Aorta (tissue), 5 donors: ENCODE measurements at places on chromosomes 2 and 18. TPM values are rescaled to one million over a fixed set of nuclear protein-coding genes. Genes with fewer than 3 reads are reported as not detected.

The C2orf42 gene
- total RNA-seq, result 12.4 TPM

The FBXO48 gene
- 1.5 TPM for total RNA-seq

The DYNAP gene
- not detected for total RNA-seq

- no peak overlapping the region for H3K4me3 ChIP-seq
- no peaks in the 10 kb centered on the region for H3K4me1 ChIP-seq
- H3K36me3 ChIP-seq, result no peaks in the 10 kb centered on the region
Observed at GRCh38 chr2:48760826-48761225, 5.3 kb upstream of the LHCGR start.

DNA sequence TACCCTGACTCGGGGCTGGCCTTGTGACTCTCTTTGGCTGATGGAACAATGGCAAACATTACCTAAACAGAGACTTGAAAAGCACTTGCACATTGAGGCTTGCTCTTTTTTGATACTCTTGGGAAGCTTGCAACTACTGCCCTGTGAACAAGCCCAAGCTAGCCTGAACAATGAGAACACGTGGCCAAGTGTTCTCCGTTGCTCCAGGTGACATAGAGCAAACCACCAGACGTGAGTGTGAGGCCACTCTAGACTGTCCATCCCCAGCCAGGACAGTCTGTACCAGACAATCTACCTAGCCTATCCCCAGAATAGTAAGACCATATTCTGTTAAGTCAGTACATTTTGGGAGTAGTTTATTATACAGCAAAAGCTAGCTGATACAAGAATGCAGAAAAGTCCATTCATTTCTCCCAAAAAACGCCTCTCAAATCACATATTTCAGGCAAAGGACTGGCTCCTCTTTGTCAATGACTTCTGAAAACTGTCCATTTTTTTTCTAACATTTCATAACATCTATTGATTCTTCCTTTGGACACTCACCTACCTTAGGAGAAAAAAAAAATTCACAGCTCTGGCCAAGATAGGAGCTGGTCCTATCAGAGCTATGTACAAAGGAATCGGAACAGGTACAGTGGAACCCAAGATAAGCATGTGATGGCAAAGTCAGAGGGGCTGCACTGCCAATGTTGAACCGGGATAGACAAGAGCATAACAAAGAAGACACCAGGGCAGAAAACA is 142.1 kb upstream of the PKDCC start:
- no peaks in the 10 kb centered on the region for H3K4me1 ChIP-seq
- no peak for DNase-seq
- no peaks in the 10 kb centered on the region for H3K27me3 ChIP-seq
- no peak overlapping the region for H3K4me3 ChIP-seq
- no peak overlapping the region for H3K27ac ChIP-seq

DNA sequence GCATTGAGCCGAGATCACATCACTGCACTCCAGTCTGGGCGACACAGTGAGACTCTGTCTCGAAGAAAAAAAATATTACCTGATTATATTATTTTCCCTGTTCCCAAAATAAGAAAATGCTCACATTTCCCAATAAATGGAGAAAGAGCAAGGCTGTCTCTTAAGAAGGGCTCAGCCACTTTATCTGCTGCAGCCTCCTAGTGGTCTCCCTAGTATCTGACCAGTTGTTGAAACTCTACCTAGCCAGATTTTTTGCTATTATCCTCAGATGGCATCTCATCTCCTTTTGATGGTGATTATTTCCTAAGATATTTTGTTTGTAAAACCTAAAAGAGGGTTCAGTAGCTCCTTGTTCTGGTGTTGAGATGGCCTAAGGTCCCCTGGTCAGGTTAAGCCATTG is 114.3 kb downstream of the TPGS2 start:
- H3K4me3 ChIP-seq, result no peak overlapping the region
- H3K27ac ChIP-seq, result no peak overlapping the region
- no peaks in the 10 kb centered on the region for H3K27me3 ChIP-seq
- H3K36me3 ChIP-seq, result no peaks in the 10 kb centered on the region
- no peak for DNase-seq

GRCh38 chr2:97704989-97705388 is 8.4 kb upstream of the ZAP70 start:
- H3K4me3 ChIP-seq, result no peak overlapping the region
- DNase-seq, result no peak
- H3K27ac ChIP-seq, result no peak overlapping the region
- no peaks in the 10 kb centered on the region for H3K27me3 ChIP-seq

GRCh38 chr2:138219961-138220360 is 255.7 kb downstream of the HNMT start:
- no peaks in the 10 kb centered on the region for H3K4me1 ChIP-seq
- no peaks in the 10 kb centered on the region for H3K36me3 ChIP-seq
- DNase-seq, result no peak
- no peaks in the 10 kb centered on the region for H3K27me3 ChIP-seq

GRCh38 chr2:46388881-46389280 is 90.5 kb upstream of the TMEM247 start:
- DNase-seq, result no peak
- no peaks in the 10 kb centered on the region for H3K27me3 ChIP-seq
- no peak overlapping the region for H3K4me3 ChIP-seq
- H3K36me3 ChIP-seq, result no peaks in the 10 kb centered on the region
- H3K4me1 ChIP-seq, result no peaks in the 10 kb centered on the region

GRCh38 chr18:63261029-63261428 is 58.5 kb downstream of the BCL2 start:
- H3K27ac ChIP-seq, result no peak overlapping the region
- H3K36me3 ChIP-seq, result no peaks in the 10 kb centered on the region
- H3K27me3 ChIP-seq, result no peaks in the 10 kb centered on the region
- H3K4me1 ChIP-seq, result no peaks in the 10 kb centered on the region

- H3K27me3 ChIP-seq, result no peaks in the 10 kb centered on the region
- no peak overlapping the region for H3K4me3 ChIP-seq
- H3K36me3 ChIP-seq, result no peaks in the 10 kb centered on the region
- H3K4me1 ChIP-seq, result no peaks in the 10 kb centered on the region
- H3K27ac ChIP-seq, result no peak overlapping the region
Observed at GRCh38 chr2:164335947-164336346, 285.3 kb downstream of the GRB14 start.

DNA sequence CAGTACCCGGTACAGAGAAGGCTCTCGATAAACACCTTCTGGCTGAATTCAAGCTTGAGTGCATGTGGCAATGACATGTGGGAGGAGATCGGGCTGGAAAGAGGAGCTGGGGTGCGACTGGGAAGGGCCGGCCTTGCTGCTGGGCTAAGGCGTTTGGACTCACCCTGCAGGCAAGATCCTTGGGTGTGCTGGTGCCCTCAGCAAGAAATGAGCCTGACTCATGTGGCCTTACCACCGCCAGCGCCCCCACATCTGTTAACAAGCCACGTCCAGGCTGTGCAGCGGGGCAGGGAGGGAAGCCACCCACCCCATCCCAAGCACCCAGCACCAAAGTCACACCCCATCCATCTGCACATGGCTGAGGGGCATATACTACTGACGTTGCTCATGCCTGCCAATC is 1.3 kb downstream of the HS1BP3 start:
- H3K27ac ChIP-seq, result peak overlapping the region; percentile 6
- no peak overlapping the region for H3K4me3 ChIP-seq
- H3K4me1 ChIP-seq, result no peaks in the 10 kb centered on the region
- DNase-seq, result peak; percentile 54

DNA sequence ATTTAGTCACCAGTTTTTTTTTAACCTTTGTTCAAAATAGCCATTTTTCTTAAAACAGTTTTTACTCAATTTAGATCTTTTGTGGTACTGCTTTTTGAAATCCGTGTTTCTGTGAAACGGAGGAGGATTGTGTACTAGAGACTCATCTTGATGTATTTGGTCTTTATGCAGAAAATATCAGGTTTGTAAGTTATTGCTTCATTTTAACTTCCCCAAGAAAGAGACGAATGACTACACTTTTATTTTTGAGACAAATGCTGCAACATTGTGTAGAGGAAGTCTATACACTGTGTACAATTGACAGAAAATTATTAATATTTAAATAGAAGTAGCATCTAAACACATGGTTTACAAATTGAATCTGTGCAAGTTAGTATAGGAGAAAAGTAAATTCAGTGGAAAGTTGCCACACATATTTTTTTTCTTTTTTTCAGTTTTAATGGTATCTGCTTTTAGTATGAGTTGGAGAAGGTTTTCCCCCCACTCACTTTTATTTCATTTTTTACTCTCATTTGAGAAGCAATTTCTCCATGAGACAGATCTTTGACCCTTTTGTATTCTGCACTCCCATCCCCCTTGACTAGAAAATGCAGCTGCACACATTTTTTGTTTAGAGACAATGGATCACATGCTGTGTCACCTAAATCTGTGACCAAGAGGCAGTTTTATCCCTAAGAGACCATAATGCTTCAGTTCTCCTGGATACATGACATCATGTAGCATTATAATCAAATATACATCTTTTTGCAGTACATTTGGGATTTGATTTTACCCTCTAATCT is 200.8 kb upstream of the STON1 start:
- H3K4me3 ChIP-seq, result no peak overlapping the region
- no peaks in the 10 kb centered on the region for H3K36me3 ChIP-seq
